ENCODE measurements at places on chromosomes 7 and 10.

DNA sequence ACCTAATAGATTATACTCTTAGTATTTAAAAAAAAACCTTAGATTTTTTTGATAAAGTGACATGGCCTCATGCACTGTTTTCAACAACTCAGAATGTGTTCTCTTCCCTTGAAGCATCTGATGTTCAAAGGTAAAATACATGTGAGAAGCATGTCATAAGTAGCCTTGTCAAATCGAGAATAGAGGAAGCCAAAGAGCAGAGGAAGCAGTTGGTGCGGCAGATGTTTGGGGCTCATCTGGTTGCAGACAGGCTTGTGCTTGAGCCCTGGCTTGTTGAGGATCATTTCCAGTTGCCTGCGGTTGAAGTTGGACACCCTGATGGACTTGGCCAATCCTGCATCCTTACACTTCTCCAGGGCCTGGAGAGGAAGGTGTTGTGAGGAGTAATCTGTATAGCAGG, 59.2 kb downstream of the AKR1E2 start:
- DNase-seq, result no peak

DNA sequence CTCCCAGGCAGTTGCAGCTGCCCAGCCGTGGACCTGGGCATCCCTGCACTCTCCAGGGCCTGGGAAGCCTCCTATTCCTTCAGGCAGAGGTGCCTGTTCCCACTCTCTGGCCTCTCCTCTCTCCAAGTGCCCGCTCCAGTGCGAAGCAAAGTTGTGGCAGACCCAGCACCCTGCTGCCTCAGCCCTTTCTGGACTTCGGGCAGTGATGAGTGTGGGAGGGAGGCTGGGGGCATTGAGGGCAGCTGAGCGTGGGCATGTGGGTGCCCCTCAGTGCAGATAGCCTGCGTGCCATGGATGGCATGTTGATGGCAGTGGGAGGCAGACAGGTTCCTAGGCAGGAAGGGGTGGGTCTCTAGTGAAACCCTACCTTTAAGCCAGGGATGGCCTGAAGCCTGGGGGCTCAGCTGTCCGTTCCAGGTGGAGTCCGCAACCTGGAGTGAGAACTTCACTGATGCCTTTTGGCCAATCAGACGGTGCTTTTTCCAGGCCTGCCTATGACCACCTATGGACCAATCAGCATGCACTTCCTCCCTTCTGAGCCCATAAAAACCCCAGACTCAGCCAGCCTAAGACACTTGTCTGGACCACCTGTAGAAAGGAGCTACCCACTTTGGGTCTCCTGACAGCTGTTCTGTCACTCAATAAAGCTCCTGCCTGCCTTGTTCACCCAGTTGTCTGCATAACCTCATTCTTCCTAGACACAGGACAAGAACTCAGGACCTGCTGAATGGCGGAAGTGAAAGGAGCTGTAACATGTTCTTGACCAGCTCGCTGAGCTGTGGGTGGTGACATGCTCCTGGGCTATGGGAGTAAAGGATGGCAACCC, 26.1 kb downstream of the SVIL start:
- DNase-seq, result no peak

DNA sequence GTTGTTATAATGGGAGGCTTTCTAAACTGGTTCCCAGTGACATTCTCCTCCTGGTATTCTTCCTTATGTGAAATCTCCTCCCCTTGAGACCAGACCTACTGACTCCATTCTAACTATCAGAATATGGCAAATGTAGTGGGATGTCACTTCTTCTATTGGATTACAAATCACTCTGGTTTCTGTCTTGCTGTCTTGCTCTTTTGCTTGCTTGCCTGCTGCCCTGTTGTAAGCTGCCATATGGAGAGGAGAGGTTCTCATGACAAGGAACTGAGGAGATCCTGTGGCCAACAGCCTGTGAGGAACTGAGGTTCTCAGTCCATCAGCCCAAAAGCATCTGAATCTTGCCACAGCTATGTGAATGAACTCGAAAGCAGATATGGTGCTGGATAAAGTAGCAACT, 4.7 kb upstream of the NRCAM start:
- DNase-seq, result no peak

GRCh38 chr7:12504149-12504548, 66.4 kb upstream of the SCIN start:
- DNase-seq, result no peak

DNA sequence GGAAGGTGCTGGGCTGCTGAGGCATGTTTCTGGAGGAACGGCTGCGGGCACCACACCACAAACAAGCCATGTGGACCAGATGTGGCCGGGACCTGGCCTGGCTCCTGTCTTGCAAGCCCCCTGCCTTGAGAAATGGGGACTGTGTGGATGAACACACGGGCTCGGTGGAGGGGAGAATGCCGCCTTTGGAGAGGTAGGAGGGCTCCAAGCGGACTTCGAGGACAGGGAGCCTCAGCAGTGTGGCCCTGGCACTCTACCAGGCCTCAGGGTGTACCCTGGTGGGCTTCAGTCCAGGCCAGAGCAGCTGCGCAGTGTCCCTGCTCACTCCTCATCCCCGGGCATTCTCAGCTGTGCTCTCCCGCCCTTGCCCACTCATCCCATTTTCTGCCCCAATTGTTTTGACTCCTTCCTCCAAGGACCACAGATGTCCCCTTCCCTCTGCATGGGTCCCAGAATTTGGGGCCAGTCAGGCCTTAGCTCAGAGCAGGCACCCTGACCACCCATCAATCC, 31.5 kb downstream of the PWWP2B start:
- no peak for DNase-seq

DNA sequence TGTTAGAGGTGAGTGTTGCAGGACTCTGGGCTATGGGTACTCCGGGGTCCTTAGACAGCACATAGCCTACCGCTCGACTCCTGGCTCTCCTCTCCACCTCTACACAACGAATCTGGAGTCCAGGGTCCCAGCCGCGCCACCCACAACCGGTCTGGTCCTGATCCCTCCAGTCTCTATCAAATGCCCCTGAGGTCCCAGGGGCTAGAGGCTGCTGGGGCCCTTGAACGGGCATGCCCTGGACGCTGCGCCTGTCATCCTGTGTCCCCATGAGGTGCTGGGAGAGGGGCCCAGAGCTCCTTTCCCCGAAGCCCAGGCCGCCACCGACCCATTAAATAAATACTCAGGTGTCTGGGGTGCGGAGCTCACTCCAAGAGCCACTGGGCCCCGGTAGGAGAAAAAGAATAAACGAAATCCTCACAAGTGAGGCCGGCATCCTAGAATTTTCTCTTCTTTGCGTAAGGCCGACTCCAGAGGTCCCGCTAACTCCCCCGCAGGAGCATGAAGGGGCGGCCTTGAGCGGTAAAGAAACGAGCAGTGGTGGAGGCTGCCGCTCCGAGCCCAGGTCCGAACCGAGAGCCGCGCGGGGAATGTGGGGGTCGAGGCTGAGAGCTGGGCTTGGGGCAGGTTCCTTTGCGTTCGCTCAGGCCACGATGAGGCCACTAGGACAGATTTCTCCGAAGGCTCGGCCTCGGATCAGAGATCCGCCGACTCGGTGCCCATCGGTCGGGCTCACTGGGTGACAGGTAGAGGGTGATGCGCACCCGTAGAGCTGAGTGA, 166.7 kb downstream of the NRF1 start:
- DNase-seq, result no peak

All from kidney capillary endothelial cell (primary cell).